ENCODE measurements at places on chromosomes 5 and 9. TPM values are rescaled to one million over a fixed set of nuclear protein-coding genes. Genes with fewer than 3 reads are reported as not detected.

SLIT3 gene
- total RNA-seq: under 0.01 TPM

DNA sequence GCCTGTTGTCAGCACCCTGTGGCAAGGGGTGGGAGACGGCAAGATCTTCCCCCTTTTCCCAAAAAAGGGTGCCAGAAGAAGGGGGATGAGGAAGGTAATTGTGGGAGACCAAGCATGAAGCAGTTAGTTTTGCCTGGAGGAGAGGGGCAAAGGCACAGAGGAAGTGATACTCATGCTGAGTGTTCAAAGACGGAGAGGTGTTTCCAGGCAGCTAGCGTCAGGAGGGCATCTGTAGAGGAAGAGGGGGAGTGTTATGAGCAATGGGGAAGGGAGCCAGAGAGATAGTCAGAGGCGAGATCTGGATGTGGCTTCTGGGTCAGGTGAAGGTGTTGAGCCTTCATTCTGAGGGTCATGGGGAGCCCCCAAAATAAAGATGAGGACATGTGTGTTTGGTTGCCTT is 26.9 kb upstream of the ADAM19 start:
- no peak for DNase-seq

ELOVL7 gene
- under 0.01 TPM for total RNA-seq

GRCh38 chr9:114689813-114690212 is 7.8 kb upstream of the TEX48 start:
- no peak for DNase-seq

DNA sequence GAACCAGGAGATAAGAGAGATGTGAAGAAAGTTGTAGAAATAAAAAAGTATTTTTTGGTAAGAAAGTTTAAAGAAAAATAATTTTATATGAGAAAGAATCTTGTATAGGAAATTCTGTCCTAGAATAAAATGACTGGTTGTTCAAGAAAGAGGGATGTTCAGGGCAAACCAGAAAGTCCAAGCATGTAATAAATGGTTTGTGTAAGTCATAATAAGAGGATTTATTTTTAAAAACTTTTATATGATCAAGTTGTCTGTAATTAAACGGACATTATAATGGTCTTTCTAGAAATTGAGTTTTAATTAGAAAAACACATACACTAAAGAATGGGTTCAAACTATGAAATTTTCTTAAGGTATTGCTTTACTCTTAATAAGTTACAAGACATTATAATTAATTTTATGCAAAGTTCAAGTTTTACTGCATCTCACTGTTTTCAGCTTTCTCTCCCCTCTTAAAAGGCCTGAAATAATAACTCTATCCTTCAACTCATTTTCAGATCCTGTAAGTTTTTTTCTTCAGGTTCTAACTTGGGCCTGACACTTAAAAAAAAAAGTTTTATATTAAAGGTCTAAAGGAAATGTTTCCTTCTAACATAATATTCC is 56.1 kb upstream of the ZNF300 start:
- DNase-seq: no peak
